Neural crest cell (in vitro differentiated cells): ENCODE measurements at places on chromosomes 2 and 18.
A peak's percentile ranks its signal among the peaks of the same experiment; 100 is the strongest.

GRCh38 chr2:197871780-197872456 lies 67.5 kb downstream of the PLCL1 start:
- no peak for DNase-seq

DNA sequence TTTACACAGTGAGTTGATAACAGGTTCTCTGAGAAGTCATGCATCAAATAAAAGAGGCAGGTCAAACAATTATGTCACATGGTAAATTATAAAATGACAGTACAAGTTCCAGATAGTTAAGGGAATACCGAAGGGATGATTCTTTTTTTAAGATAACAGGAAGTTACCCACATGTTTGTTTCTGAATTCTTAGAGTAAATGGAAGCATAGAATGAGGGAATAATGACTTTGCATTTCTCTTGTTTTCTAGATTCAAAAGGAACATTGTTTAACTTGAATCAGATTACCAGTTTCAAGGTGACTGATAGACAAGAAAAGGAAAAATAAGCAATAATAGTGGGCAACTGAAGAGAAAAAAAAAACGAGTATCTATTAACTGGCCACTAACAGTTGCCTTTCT lies 124.5 kb downstream of the MIB1 start:
- no peak for DNase-seq

- DNase-seq: no peak
Measured at GRCh38 chr2:219995991-219996765, 368.7 kb downstream of the SLC4A3 start.

GRCh38 chr18:5478261-5478660 lies 65.5 kb downstream of the EPB41L3 start:
- DNase-seq: no peak

DNA sequence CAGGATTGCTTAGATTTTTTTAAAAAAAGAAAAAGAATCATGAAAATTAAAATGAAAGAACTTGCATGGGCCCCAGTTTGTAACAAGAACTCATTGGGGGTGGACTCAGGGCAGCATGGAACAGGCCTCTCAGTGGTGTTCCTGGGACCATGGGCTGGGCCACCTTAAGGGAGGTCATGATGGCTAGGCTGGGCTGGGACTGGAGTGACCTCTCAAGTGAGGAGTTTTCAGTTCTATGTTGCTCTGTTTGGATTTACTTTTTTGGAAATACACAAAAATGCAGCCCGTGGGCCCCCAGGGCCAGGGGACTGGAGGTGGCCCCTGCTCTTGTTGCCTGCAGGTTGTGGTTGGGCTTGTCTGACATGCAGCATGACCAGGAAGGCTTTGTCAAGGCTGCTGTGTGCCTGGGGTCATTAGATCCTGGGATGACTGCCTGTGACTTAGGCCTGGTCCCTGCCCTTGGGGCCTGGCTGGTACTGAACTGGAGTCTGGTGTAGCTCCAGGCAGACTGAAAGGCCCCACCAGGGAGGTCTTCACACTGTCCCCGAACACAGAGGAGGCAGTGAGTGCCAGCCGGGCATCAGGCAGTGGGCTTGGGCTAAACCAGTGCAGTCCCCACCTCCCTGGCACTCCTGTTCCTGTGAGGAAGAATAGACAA lies 115.6 kb downstream of the GLI2 start:
- no peak for DNase-seq

GRCh38 chr2:8118940-8119781 lies 562.7 kb upstream of the ID2 start:
- no peak for DNase-seq

DNA sequence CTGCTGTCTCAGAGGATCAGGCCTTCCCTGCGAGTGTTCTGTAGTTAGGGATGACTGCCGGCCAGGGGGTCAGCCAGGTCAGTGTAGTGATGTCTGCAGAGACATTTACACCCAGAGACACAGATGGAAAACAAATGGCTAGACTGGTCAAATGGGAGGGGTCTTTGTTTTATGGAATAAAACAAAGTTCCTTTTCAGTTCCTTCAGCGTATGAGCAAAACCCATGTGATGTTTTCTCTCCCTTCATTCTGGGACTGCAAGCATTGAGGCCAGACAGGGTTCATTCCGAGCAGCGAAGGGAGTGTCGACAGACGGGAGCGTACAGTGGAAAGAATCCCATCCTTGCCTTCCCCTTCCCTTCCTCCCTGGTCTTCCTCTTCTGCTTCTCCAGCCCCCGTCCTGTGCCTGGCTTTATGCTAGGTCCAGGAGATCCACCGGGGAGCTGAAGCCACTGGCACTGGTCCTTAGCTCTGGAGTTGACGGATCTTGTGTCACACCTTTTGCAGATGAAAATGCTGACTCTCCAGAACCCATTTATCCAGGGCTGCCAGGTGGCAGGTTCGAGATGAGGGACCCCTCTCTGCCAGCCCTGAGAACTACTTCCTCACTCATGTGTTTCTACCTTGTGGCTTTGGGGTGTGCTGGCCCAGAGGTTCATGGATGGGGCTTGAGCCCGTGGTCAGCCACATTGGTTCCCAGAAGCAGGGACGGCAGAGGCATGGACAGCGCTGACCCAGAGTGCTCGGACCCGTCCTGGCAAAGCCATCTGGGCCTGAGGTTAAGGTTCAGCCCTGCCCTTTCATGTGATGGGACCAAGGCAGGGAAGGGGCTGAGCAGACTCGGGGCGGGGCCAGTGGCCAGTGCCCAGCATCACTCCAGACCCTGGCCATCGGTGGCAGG lies 24.2 kb downstream of the ITGB1BP1 start:
- DNase-seq: no peak

- DNase-seq: peak; percentile 35
Measured at GRCh38 chr2:219171231-219171651, 1.4 kb upstream of the SLC23A3 start.

GRCh38 chr18:63339920-63340484 lies 20.4 kb upstream of the BCL2 start:
- peak; percentile 44 for DNase-seq

- DNase-seq: no peak
Measured at GRCh38 chr2:174608866-174609214, 11.2 kb upstream of the WIPF1 start.

DNA sequence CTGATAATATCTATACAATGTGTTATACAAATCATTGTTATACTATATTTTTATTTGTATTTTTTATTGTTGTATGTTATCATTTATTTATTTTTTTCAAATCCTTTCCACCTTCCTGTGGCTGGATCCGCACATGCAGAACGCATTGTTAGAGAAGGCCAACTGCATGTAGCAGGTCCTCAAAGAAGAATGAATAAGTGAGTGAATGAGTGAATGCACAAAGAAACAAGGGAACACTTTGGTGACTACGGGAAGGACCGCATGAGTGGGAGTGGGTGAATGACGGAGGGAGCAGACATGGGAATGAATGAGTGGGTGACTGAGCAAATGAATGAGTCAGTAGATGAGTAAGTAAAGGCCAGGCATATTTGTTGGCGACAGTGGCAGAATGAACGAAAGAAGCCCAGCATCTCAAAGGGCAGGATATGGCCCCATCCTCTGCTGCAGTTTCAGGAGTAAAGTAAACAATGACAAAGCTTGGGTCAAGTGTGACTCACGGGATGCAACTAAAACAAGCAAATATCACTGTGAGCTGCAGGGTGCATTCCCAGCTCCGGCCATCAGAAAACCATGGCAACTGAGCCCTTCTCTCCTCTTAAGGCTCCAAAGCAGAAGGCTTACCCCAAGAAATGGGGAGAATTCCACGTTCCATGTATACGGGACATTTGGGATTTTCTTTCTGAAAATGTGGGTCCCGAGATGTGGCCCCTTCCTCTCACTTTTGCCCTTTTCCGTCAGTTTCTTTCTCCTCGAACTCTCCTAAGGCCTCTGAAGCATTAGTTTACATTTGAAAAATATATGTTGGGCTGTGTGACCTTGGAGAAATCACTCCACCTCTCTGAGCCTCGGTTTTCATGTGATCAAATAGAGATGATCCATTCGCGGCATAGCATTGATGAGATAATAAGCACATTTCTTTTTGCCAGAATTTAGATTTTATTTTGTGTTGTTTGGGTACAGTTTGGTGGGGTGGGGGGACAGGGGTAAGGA lies 24.5 kb downstream of the KCNF1 start:
- no peak for DNase-seq

DNA sequence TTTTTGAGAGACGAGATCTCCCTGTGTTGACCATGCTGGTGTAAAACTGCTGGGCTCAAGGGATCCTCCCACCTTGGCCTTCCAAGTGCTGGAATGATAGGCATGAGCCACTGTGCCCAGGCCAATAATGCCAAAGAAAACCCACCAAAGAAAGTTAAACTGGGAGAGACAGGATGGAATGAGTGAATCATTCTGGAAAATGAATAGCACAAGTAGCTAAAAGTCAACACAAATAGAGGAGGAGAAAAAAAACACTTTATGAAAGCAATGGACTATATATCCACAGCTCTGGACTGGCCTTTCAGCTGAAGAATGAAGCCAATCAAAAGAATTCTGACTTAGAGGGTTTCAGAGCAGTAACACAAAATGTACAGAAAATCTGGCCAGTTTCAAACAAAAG lies 23.9 kb downstream of the IAH1 start:
- DNase-seq: no peak

- DNase-seq: no peak
Measured at GRCh38 chr2:47303341-47304148, 99.4 kb upstream of the MSH2 start.

DNA sequence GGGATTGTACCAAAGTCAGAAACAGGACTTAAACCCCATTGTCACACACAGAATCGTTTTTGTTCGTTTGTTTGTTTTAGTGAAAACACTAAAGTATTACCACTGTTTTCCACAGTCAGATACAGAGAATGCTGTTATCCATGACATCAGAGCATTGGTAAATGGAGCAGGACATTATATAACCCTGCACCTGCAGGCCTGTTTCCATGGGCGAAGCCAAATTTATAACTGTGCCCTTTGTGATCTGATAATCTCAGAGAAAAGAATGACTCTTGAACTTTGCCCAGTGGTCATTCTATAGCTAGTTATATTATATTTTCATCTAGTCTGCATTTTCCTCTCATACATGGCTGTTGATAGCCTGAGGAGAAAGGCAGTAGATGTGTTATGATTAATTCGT lies 217.6 kb downstream of the TMEM182 start:
- no peak for DNase-seq

GRCh38 chr2:170144761-170145160 lies 33.2 kb upstream of the MYO3B start:
- no peak for DNase-seq

- no peak for DNase-seq
Measured at GRCh38 chr2:119766944-119767343, 7.2 kb downstream of the PTPN4 start.

GRCh38 chr2:26573241-26573925 lies 67.8 kb downstream of the CIB4 start:
- DNase-seq: no peak

- no peak for DNase-seq
Measured at GRCh38 chr2:142868229-142868762, 9.2 kb upstream of the KYNU start.

DNA sequence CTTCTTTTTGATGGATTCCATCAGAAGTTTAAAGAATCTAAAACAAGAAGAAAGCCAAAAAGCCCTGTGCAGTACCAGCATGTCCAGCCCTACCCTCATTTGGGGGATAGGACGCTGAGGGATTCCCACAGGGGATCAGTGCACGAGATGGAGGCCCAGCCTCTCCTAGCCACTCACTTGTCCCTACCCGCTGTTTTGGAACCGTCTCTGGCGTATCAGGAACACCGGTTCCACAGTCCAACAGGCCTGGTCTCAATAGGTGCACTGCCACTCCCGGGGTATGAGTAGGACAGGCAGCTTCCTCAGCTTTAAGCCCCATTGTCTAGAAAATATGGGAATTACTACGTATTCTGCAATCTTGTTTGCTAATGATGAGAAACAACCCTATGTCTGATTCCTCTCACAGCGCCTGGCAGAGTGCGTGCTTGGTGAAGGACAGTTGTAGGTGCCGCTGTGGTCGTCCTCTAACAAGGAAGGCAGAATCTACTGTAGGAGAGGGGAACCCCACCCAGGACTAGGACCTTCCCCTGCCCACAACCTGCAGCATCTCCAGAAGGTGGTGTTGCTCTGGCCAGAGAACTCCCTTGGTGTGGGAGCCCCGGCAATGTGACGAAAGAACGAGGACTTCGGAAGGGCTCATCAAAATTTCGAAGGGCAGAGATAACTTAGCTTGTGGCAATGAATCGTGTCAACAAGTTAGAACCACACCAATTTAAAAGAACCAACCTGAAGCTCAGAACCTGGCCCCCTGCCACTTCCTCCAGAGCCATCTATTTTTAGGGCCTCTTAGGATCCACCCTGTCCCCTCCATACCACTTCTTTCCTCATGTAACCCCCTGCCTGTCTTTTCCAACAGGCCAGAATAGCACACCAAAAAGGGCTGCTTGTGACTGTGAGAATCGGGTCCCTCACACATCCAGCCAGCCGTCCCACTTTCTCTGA lies 71.7 kb downstream of the POLR1A start:
- no peak for DNase-seq
